ENCODE measurements at places on chromosomes 7 and 10.

DNA sequence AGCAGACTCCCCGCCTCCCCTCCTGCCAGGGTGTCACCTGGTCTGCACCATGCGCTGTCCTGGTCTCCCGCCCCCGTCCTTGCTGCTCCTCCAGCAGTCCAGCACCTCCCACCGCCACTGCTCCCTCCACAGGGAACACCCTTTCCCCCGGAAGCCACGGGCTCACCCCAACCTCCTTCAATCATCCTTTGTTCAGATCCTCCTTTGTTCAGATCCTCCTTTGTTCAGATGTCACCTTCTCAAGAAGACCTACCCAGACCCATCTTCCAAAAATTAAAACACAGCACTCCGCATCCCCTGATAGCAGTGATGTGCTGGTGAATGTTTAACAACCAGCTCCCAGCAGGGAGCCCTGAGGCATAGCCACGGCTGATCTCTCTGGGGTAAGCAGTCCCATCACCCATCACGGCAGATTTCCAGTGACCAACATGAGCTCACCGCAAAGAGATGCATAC, 237.7 kb downstream of the USP6NL start:
- no peak for DNase-seq

DNA sequence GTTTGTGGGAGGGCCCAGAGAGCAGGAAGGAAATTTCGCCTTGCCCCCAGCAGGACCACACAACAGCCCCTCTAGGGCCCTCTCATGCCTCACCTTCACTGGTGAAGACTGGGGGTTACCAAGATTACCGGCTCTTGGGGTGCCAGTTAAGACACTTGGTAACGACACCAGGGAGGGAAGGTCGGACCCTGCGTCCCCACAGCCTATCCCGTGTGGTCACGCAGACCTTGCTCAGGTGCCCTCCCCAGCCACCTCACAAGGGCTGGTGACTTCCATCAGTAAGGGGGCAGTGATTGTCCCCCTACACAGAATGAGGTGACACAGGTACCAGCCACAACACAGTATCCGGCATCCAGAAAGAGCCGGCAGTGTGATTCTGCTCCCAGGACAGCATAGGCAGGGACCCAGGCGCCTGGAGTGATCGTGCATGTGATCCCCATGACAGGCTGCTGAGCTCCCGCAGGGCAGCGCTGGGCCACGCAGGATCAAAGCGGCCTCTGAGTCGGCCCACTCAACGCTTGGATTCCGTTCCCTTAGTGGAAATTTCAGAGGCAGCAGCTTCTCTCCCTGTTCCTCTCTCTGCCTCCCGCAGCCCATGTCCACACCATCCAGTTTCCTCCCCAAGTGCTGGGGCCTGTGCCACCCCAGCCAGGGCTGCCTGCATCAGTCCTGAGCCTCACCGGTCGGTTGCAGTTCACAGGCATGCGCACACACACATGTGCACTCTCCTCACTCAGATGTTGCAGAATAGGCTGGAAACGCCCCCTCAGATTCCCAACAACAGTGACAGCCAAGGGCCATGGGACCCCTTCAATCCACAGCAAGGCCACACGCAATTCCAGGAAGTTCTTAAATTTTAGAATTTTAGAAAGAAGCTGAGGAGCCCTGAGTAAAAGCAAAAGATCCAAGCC, 35.8 kb downstream of the CAMK2B start:
- peak; percentile 32 for DNase-seq

- DNase-seq = no peak
Measured at GRCh38 chr7:120927454-120928103, 23.0 kb upstream of the ING3 start.

DNA sequence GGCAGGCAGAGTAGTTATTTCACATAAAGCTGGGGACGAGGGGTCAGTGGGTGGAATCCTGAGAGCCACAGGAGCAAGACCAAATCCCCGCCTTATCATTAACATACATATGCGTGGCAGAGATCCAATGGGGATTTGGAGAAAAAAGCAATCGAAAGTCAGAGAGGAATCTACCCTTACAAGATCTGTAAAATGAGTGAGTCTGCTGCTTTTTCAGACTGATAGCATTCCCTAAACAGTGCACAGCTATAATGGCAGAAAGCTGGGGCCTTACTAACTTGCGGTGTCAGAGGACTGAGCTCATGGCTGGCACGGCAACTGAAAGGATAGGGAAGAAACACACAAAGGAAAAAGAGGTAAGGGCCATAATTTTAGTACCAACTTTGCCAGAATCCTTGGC, 25.0 kb downstream of the GPR22 start:
- DNase-seq = no peak

DNA sequence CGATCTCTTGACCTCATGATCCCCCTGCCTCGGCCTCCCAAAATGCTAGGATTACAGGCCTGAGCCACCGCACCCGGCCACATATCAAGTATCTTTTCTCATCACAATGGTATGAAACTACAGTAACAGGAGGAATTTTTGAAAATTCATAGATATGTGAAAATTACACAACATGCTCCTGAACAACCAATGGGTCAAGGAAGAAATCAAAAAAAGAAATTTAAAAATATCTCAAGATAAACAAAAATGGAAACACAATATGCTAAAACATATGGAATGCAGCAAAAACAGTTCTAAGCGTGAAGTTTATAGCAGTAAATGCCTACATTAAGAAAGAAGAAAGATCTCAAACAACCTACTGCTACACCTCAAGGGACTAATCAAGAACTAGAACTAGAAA, 59.8 kb upstream of the ADAM12 start:
- no peak for DNase-seq

DNA sequence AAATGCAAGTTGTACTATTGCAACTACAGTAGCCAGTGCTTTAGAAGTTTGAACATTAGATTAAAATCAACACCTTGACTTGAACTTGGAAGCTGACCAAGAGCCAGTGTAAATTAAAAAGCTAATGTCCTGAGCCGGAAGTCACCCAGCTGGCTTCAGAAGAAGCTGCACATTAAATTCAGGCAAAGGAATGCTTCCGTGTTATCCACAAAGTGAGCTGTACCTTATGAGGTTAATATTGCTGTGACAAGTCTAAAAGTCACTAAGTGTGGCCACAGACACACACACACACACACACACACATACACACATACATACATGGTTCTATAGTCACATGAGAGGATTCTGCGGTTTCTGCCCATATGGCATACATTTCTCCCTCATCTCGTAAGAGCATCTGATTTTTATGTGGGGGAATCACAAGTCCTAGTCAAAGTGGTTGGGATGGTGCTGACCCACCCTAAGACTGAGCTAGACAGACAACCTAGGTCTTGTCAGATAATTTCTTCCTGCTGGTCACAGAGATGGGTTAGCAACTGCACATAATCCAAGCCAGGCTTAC, 612.9 kb downstream of the SORCS1 start:
- DNase-seq = no peak

GRCh38 chr7:11208883-11209465, 235.3 kb downstream of the PHF14 start:
- DNase-seq = no peak

GRCh38 chr7:11077816-11078215, 104.1 kb downstream of the PHF14 start:
- no peak for DNase-seq

- DNase-seq = no peak
Measured at GRCh38 chr10:13183625-13184024, 22.3 kb downstream of the MCM10 start.

DNA sequence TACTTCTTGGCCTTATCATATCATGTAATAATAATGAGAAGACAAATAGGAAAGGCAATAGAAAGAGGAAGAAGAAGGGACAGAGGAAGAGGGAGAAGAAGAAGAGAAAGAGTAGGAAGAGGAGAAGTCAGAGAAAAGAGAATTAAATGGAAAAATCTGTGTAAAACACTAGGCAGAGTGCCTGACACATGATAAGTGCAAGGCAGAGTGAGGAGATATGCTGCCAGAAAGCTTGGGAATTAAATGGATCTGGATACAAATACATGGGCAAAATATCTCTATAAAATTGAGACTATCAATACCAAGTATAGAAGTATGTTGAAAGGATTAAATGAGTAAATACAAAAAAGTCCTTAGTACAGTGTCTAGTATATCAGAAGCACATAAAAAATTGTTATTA, 124.8 kb downstream of the CACNA2D1 start:
- no peak for DNase-seq

DNA sequence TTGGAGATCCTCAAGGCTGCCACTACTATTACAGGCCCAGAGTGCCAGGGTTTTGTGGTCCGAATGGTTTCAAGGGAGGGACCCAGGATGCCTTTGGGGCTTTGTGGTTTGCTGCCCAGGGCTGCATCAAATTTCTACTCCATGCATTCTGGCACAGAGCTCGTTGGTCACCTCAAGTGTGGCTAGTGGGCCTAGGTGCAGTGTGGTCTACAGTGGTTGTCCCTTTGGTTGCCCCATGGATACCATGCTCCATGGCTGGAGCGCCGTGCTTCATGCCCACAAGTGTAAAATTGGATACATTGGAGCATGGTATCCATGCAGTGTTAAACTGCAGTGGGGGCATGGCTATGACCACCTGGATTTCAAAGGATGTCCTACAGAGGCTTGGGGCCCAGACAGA, 5.4 kb upstream of the PRF1 start:
- DNase-seq = no peak

Measured in H9 (cell line).